Globus pallidus (tissue), 1 donor: ENCODE measurements at places on chromosomes 1 and 21.

DNA sequence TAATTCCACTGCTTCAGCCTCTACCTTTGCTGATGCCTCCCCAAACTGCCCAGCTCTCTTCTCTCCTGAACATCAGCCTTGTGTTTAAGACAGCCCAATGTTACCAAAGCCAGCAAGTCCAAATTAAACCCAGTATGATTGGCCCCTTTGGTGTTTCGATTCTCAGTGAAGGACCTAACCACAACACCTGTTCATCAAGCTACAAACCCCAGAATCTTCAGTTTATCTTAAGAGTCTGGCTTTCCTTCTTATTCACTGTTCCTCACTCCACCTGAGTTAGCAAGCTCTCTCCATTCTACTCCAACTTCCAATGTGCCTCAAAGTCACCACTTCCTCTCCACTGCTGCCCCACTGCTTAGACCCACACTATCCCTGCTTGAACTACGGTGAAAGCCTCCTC, 25.5 kb upstream of the ITPKB start:
- no peak for DNase-seq

DNA sequence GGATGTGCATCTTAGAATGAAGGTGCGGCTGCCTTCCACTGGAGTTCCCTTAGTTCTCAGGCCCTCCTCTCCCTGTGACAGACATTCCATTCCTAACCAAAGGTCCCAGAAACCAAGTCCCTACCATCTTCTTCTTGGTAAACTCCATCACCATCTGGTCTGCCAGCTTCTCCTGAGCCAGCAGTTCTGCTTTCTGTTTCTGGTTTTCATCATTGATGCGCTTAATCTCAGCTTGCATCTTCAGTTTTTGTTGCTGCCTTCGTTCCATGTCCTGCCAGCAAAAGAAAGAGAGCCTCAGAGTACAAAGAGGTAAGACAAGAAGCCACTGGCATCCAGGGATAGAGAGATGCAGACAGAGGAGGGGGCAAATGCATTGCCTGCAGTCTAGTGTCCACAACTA, 18.0 kb upstream of the VSIG8 start:
- no peak for DNase-seq

DNA sequence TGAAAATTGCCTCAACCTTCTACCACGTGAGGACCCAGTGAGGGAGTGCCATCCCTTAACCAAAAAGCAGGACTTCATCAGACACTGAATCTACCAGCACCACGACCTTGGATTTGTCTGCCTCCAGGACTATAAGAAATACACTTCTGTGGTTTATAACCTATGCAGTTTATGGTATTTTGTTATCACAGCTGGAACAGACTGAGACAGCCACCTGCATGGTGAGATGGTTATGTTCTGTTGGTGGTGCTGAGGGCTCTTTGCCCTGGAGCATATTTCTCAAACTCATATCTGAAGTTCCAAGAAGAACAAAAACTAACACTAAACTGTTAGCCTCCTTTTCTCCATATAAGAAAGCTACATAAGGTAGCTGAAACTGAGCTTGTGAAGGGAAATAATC, 69.8 kb upstream of the RGS18 start:
- DNase-seq: no peak

GRCh38 chr1:201561601-201562000, 22.7 kb downstream of the NAV1 start:
- DNase-seq: no peak

DNA sequence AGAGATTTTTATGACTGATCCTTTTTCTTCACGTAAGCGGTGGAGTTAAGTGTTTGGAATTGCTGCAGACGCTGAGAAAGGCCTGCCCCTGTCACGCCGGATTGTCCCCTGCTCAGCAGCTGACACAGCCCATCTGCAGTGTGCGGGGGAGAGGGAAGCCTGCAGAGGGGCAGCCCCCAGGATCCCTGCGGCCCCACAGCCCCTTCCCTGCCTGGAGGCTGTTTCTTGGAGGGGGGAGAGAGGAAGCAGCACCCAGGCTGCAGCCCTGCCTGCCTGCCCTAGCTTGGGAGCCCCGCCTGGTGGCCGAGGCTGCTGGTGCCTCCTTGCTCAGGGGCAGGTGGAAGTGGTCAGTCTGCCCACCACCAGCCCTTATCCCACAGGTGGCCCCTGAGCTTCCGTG, 50.7 kb downstream of the PRDM16 start:
- no peak for DNase-seq

DNA sequence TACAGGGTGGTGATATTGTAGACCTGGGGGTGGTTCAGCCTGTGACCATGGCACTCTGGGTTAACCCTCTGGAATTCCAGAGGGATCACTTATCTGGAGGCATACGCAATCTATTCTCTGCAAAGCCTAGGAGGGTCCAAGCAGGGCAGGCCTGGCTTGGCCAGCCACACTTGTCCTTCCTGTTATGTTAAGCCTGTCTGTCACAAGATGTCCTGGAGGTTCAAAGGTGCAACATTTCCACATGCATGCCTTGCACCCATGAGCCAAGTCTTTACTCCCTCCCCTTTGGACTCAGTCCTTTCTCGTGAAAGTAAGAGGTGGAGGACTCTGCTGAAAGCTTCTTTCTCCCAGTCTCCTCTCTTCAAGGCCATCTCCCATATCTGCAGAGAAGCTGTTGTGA, 345.1 kb downstream of the HHIPL2 start:
- DNase-seq: no peak

DNA sequence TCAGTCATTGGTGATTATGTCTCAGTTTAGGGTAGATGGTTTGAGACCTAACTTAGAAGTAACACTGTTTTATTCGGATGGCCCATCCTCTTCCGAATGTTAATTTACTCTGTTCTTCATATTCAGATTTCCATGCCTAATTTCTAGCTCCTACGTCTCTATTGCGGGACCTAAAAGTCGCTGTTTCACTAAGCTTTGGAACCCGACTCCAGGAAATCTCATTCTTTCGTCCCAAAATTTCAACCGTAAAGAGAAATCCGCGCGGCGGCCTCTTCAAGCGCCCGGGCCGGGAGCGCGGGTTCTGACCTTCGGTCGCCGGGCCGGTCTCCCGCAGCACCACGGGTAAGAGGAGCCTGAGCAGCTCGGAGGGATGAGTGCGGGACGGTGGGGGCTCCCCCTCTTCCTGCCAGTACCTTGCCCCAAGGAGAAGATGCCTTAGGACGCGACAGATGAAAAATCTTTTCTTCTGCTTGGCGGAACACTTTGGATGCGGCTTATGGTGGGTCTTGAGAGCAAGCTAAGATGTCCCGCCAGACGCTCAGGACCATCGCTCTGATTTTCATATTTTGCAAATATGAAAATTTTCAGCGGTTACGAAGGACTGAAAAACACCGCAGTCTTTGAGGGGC, 128.7 kb downstream of the PPIAL4G start:
- no peak for DNase-seq

- DNase-seq: no peak
Observed at GRCh38 chr1:52229494-52229893, 87.6 kb downstream of the ZFYVE9 start.

- DNase-seq: no peak
Observed at GRCh38 chr1:166579557-166580501, 259.4 kb upstream of the POGK start.

GRCh38 chr1:61388566-61388965, 306.2 kb downstream of the NFIA start:
- no peak for DNase-seq

DNA sequence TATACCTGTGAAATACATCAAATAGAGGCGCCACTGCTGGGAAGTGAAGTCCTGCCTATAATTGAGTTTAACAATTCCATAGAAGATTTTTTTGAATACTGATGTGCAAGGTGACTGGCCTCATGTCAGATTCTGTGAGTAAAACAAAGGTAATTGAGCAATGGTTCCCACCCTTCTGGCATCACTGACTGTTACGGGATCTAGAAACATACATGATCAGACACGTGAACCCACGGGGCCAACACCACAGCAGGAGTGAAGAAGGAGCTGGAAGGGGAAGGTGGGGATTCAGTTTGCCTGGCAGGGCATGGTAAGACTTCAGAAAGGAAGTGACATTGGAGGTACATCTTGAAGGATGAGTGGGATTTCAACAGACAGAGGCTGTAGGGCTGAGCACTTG, 270.2 kb downstream of the DISC1 start:
- DNase-seq: no peak

DNA sequence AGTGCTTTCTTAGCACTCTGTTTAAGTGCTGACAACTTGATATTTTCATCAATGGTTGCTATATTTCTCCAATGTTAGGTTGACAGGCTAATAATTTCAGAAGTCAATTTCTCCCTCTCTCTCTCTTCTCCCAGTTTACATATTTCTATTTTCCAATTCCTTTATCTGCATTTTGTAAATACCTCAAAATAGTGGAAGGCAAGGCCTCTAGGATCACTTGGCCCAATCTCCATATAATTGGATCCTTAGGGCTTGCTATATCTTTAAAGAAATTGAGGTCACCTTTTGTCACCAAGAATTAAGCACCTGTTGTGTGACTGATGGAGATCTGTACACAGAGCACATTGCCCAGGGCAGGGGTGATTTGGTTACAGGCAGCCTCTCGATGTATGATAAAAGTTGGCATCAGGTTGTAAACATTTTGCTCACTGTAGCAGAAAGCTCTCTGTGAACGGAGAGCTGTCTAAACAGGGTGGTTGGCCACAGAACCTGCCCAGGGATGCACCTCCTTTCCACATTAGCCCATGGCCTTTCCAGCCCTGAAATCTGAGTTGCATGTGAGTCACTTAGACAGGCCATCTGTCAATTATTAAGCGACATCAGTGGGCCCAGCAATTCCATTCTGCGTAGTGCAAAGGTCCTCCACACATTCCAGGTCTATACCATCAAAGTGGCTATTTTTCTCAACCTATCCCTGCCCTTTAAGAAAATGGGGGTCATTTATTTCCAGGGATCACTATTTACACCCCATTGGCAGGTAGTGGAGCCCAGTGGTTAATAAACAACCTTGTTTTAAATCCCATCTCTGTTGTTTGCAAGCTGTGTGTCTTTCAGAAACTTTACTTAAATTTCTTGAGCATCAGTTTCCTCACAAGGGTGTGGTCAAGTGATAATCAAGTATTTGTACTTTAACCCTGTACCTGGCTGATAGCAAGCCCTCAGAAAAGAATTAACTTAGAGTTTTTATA, 29.1 kb upstream of the IRF2BP2 start:
- no peak for DNase-seq

- no peak for DNase-seq
Observed at GRCh38 chr1:49060766-49061165, 284.1 kb upstream of the BEND5 start.
